CD4-positive, alpha-beta T cell treated with Interleukin-21 for 1 hour (primary cell): ENCODE measurements at places on chromosomes 2 and 18.

- DNase-seq = no peak
Measured at GRCh38 chr2:48449073-48449840, 80.7 kb upstream of the STON1 start.

DNA sequence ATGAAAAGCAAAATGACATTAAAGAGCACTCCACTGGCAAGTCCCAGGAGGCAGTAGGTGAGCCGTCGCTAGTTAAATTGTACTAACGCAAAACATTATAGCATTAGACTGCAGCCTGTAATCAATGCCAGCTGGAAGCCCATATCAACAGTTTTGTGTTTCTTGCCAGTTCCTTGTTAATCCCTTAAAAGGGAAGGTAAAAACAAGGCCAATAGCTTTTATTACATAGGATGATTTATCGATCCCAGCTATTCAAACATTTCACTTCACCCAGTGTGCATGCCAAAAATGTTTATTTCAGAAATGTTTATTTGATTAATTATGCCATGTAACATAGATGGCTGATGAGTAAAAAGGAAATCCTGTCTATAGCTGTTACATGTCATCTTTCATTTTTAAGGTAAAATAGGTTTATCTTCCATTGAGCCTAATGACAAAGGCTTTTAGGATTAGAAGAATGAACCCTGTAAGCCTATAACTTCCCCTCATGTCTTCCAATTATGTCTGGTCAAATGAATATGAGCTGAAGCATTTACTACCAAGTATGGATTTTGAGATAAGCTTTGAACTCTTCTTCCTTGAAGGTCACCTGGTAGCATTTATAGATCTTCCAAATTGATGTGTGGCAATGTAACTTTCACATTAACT, 591.2 kb downstream of the RNF144A start:
- DNase-seq = no peak

GRCh38 chr18:62486290-62486964, 36.4 kb upstream of the ZCCHC2 start:
- no peak for DNase-seq

DNA sequence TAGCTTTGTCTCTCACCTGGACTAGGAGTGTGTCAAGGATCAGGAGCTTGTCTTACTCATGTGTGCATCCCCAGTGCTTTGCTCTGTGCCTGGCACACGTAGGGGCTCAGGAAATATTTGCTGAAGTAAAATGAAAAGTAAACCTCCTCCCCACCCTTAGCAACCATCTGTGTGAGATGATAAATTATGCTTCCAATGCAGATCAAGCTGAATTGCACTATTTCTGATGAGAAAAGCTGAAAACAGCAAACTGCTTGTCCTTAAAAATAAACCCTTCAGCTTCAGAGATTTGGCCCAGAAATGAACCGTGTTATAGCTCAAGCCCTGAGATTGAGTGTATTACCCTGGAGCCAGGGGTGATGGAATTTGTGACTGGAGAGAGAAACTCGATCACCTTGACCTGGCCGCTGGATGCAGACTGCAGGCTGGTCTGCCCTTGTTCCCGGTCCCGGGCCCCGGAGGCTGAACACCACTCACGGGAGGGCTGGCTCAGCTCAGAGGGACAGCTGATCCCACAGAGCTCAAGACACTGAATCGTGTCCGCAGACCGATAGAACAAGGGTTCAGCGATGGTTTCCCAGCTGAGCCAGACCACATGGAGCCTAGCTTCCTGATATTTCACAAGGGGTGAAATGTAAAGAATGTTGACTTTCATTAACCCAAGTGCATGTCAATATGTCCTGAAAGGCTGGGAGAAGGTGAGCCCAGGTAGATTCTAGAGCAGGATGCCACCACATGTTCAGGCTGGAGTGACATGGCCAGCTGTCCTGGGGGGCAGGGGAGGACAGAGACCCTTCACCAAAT, 50.5 kb downstream of the DDX1 start:
- no peak for DNase-seq

DNA sequence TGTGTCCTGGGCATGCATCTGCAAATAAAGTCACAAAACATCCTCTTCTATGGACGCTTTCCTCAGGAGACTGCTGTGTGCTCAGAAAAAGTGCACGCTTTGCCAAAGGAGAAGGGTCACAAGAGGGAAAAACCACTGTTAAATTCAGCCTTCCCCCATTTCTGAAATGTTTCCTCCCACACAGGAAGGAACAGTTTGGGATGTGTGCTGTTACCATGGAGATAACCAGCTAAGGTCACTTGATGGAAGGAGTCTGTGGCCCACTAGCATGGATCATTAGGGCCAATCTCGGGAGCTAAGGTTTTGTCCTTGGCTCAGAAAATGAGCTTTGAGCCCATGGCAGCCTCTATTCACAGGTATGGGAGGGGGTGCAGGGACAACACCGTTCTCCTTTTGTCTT, 5.6 kb downstream of the KCNE4 start:
- DNase-seq = no peak

GRCh38 chr2:109222825-109223471, 93.9 kb downstream of the SH3RF3 start:
- DNase-seq = no peak

DNA sequence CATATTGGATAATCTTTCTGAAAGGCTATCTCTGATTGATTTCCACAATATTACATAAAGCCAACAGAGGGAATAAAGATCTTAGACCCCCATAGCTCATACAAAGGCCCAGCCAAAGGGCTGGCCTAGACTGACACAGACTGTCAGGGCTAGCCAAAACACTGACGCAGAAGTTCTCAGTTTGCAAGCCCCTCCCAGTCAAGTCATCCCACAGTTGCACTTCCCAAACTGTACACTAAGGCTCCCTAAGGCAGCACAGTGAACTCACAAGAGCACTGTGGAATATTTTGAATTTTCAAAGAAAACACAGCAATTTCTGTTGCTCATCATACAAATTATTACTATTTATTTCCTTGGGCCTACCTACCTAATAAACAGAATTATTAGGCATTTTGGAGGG, 244.9 kb downstream of the SP3 start:
- no peak for DNase-seq

DNA sequence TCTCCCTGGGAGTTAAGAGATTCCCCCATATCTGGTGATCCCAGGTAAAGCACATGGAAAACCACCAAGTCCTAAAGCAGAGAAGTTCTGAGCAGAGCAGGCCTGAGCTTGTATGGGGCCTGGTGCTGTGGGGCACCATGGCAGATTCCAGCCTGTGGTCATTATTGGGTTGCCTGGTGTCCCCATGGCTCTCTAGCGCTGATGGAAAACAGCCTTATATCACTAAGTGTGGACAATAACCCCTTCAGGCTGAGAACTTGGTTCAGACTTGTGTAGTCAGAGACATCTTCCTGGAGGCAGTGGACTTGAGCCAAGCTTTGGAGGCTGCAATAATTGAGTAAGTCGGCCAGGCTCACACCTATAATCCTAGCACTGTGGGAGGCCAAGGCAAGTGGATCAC, 96.8 kb downstream of the MCFD2 start:
- DNase-seq = no peak

DNA sequence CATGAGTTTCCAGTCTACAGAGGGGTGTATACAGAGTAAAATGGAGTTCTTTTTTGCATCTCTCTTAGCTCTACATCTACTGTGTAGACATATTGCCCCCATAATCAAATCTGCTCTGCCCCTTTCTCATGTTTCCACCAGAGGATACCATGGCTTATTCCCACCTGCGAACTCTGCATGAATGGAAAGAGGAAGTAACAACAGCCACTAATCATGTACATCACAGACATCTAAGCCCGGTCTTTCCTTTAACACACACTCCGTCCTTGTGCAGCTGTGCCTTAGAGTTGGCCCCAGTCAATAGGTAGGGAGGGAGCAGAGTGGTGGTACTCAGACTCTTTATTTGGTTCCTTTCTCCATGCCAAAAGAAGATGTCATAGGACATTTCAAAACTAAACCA, 147.3 kb upstream of the NRP2 start:
- DNase-seq = no peak

DNA sequence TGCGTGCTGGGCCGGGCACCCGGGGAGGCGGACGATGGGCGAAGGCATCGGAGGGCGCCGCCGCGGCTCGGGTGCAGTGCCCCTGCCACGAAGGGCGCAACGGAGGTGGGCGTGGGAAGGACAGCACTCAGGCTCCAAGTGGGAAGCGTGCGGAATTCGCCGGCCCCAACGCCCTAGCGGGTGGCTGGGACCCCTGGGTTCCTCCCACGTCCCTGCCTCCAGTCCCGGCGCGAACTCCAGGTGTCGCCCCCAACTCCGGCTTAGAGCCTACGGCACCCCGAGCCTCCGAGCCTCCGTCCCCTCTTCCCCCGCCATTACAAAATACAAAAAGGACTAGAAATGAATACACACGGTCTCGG, 1.3 kb downstream of the CYP27C1 start:
- DNase-seq = no peak

- no peak for DNase-seq
Measured at GRCh38 chr2:10306901-10307463, 4.3 kb downstream of the HPCAL1 start.

GRCh38 chr2:96546797-96547196, 10.2 kb downstream of the ARID5A start:
- peak; percentile 59 for DNase-seq

GRCh38 chr2:59233448-59233847, 992.3 kb upstream of the FANCL start:
- DNase-seq = no peak

GRCh38 chr2:162538967-162539366, 195.0 kb downstream of the GCA start:
- no peak for DNase-seq

DNA sequence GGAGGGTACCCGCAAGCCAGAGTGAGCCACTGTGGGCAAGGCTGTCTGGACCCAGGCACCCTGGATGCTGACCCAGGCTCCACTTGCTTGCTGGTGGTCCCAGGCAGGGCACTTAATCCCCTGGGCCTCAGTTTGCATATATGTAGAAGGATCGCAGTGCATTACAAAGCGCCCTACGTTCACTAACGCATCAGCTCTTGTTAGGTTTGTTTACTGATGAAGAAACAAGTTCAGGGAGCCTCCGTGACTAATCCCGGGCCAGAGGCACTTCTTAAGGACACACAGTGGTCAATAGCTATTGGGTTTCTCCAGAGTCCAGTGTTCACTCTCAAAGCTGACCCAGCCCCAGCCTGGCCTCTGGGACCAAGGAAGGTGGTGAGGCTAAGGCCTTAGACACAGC, 70.2 kb downstream of the LBH start:
- no peak for DNase-seq

DNA sequence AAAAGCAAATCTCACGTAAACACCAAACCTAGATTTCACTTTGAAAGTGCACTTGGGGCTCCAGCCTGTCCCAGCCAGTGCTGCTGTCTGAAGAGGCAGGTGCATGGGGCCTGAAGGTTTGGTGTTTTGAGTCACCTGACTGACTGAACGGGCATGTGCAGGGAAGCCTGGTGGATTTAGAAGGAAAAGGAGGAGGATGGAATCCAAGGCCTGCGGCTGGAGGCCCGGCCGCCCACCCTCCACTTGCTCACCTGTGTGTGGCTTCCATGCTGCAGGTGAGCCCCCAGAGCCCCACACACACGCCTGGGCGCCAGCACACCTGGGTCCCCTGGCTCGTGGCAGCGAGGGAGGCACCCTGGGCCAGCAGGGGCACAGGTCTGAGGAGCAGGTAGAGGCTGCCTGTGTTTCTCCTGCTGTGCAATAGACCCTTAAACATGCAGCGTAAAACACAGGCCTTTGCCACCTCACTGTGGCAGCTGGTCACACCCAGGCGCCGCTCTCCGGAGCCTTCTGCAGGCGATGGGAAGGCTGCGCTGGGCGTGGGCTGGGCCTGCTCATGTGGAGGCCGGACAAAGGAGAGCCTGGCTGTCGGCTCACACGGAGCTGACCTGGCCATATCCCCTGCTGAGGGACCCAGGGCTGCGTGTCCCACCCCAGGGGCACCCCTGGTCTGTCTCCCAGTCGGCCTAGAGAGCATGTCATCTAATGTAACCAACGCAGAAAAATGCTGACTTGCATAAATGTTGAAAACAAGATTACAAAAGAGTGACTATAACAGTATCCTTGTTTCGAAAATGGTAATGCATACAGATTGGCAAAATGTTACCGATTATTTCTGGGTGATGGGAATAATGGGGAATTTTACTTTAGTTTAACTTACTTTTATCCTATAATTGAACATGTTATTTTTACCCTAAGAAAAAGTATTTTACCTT, 71.3 kb downstream of the TMEM18 start:
- no peak for DNase-seq

DNA sequence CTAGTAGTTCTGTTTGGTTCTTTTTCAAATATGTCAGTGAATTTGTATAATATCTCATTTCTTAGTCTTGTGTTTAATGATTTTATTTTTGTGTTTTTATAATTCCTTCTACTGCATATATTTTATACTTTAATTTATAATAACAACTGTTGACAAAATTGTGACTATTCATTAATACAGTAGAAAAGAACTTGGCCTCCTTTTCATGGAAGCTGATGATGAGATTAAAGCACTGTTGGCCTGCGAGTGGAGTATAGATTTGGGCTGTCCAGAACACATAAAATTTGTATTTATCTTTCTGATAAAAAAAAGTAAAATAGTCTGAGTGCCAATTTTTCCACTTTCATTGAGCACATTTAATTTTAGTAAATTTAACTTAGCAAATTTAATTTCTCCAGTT, 12.1 kb downstream of the CFLAR start:
- DNase-seq = no peak

- DNase-seq = no peak
Measured at GRCh38 chr2:191947235-191947634, 100.3 kb upstream of the CAVIN2 start.

- DNase-seq = no peak
Measured at GRCh38 chr2:10188211-10188610, 65.7 kb downstream of the RRM2 start.

DNA sequence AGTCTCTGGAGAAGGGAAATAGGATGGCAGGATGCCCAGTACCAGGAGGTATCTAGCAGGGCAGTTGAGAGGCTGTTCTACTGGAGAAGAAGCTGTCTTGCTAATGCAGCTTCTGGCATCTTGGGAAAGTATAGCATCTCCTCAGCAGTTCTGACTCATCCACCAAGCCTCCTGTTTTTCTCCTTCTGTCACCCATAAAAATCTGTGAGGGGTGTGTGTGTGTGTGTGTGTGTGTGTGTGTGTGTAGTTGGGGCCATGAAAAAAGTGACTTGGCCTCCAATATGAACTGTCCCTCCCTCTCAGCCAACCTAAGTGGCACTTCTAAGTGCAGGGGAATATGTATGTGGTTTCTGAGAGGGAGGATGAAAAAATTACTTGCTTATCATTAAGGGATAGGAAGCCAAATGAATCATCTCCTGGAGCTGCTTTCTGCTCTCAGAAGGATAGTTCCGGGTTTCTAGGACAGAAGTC, 83.9 kb downstream of the CBLN2 start:
- DNase-seq = no peak
